ENCODE measurements at places on chromosomes 12 and 14.

DNA sequence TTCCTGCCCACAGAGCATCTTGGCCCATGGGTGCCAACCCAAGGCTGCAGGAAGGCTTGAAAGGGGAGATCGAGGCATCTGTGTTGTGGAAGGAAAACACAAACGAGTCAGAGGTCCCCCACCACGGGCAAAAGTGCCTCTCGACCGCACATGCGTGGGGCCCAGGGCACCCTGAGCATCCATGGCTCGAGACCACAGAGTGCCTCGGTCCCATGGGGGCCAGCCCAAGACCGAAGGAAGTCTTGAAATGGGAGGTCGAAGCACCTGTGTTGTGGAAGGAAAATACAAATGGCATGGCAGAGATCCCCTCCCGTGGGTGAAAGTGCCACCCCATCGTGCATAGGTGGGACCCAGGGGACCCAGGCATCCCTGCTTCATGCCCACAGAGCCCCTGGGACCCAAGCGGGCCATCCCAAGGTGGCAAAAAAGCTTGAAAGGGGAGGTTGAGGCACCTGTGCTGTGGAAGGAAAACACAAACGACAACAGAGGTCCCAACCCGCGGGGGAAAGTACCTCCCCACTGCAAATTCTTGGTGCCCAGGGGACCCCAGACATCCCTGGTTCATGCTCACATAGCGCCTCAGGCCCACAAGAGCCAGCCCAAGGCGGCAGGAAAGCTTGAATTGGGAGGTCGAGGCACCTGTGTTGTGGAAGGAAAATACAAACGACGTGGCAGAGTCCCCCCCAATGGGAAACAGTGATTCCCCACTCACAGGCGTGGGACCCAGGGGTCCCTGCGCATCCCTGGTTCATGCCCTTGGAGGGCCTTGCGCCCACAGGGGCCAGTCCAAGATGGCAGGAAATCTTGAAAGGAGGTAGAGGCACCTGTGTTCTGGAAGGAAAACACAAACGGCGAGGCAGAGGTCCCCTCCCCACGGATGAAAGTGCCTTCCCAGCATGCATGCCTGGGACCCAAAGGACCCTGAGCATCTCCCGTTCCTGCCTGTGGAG, 373.0 kb downstream of the ALG10 start:
- no peak for DNase-seq

GRCh38 chr12:3896801-3897351, 23.7 kb upstream of the PARP11 start:
- no peak for DNase-seq

GRCh38 chr12:83153177-83153576, 466.5 kb downstream of the TMTC2 start:
- DNase-seq, result no peak

GRCh38 chr14:88516861-88517357, 37.9 kb downstream of the PTPN21 start:
- DNase-seq, result no peak

DNA sequence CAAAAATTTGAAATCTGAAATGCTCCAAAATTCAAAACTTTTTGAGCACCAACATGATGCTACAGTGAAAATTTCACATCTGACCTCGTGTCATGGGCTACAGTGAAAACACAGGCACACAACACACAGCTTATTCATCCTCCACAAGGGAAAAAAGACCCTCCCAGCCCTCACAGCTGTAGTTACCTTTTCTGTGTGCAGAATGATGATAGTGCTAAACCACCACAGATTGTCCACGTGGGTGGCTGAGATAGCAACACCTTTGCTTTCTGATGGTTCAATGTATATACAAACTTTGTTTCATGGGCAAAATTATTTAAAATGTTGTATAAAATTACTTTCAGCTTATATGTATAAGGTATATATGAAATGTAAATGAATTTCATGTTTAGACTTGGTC, 46.8 kb downstream of the FRS2 start:
- no peak for DNase-seq

- no peak for DNase-seq
Measured at GRCh38 chr14:105100910-105101309, 35.7 kb upstream of the GPR132 start.

GRCh38 chr12:65603438-65604351, 220.6 kb upstream of the HMGA2 start:
- DNase-seq, result no peak

- DNase-seq, result no peak
Measured at GRCh38 chr12:132284071-132284826, 45.1 kb downstream of the GALNT9 start.

- DNase-seq, result no peak
Measured at GRCh38 chr12:125053821-125054220, 11.4 kb upstream of the AACS start.

DNA sequence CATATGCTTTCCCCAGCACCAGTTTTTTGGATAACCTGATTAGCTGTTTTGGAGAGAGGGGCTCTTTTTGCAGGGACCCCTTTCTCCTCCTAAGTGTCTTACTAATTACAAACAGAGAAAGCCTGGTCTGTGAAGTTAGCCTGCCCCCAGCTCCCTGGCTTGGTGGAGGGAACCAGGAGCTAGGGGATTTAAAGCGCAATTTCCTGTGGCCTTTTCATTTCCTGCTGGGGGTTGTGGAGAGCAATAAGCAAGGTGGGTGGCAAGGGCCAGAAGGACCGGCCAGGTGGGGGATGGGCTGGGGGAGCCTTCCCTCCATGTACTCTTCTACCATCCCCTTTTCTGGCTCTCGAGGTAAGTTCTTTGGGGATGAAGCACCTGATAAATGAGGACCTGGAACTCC, 4.1 kb upstream of the CISTR start:
- no peak for DNase-seq

DNA sequence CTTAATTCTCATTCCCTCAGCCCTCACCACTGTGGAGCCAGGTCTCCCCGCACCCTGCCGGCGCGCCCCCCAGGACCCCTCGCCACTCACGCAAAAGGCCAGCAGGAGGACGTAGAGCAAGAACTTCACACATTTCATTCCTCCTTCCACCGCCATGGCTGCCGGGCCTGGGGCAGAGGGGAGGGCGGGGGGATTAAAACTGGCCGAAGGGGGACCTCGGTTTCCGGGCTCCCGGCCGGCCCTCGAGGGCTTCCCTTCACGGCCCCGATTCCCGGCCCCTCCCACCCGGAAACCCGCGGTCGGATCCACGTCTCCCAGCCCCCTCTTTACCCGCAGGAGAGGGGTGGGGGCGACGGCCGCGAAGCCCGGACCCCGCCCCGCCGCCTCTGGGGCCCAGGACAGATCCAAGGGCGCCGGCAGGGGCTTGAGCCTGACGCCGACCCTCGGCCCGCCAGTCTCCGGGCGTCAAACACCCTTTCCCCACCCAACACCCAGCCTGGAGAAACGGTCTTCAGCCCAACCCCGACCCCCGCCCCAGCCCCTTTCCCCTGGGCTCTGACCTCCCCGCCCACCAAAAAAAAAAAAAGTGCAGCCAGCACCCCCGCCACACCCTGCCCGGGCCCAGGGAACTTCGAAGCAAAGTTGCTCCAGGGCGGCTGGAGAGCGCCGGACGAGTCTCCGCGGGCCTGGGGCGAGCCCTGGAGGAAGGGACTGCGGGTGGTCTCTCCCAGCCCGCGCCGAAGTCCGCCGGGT, 447 bp downstream of the CD63 start:
- no peak for DNase-seq

- no peak for DNase-seq
Measured at GRCh38 chr12:6468283-6468575, 2.2 kb downstream of the VAMP1 start.

DNA sequence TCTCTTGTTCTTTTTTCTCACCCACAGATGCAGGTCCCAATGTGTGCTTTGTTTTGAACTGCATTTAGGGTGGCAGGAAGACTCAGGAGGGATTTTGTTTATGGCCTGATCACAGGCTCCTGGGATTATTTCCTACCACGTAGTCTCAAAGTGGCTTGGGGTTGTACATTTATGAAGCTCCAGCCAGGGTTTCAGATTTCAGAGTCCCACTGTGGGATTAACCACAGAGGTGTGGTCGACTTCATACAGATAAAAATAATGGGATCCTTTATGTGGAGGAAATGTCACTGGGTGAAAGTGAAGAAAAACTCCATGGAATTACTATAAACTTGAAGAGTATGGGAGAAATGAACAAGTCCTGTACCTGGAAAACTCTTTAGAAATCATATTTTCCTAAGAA, 14.2 kb upstream of the PPP1R1A start:
- no peak for DNase-seq

- no peak for DNase-seq
Measured at GRCh38 chr12:128852026-128852698, 1.1 kb upstream of the GLT1D1 start.

- DNase-seq, result no peak
Measured at GRCh38 chr12:30515351-30515750, 180.3 kb downstream of the IPO8 start.

GRCh38 chr14:58282925-58283593, 15.3 kb upstream of the ARID4A start:
- no peak for DNase-seq

- no peak for DNase-seq
Measured at GRCh38 chr14:33239465-33239864, 300.8 kb downstream of the NPAS3 start.

- no peak for DNase-seq
Measured at GRCh38 chr12:480831-481816, 21.4 kb downstream of the B4GALNT3 start.

Measured in cerebellar nuclear complex (tissue), 1 donor.